ENCODE measurements at places on chromosomes 4 and X.

DNA sequence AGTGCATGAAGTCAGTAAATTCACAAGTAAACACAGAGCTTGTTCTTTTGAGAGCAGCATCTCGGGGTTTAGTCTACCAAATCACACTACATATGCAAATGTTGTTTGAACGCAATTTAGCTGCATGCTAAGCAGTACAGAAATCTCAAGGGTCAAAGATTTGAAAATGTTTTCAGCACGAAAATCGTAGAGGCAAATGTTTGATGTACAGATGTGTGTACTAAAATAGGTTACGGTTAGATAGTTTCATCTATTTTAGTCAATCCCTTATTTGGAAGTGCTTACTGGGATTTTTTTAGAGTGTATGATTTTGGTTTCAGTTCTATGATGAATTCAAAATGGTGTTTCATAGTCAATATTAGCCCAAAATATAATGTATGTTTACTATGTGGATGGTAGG lies 1928.2 kb upstream of the TENM3 start:
- no peak for DNase-seq

- DNase-seq = no peak
These were observed 121.0 kb downstream of the PCDH10 start for GRCh38 chr4:133270021-133270570.

DNA sequence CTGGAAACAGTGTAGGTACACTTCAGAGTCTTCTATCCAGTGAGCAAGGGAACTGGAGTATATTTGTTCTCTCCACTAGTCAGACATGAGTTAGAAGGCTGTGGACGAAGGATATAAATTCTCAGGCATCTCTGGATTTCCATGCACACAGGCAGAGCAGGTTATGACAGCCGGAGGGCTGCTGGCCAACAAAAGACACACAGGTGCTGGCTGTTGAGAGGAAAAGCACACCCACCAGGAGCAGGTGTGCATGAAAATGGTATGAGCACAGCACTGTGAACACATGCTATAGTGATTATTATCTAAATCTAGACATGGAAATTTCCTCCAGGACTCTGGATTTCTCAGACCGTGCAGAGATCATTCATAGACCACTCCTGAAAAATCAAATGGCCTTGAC lies 444.7 kb upstream of the RPS6KA3 start:
- DNase-seq = no peak

DNA sequence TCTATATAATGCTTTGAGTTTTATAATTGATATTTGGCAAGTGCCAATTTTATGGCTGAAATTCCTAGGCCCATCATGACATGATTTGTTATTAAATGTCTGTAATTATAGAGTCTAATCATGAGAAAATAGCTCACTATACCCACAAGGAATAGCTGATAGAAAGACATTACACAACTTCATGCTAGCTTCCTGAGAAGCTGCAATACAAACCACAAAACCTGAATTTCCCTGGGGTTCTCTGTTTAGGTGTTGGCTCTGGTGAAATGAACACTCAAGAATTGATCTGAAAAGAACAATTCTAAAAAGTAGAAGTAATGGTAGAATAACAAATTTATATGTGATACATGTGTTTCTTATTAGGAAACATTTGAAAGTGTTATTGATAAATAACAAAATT lies 169.6 kb downstream of the GASK1B start:
- no peak for DNase-seq

- DNase-seq = no peak
These were observed 1.3 kb downstream of the WDR1 start for GRCh38 chr4:10115271-10115796.

DNA sequence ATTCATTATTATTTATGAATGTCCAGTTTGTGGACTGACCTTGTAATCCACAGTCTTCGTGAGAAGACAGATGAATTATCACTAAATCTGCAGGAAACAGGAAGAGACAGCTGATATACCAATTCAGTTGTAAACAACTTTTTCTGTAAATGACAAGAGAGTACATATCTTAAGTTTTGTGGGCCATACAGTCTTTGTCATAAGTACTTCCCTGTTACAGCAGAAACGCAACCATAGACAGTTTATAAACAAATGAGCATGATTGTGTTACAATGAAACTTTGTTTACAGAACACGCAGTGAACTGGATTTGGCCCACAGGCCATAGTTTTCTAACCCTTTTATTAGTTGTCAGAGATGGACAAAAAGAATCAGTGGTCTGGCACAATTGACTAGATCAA lies 443.4 kb downstream of the PDGFC start:
- no peak for DNase-seq

DNA sequence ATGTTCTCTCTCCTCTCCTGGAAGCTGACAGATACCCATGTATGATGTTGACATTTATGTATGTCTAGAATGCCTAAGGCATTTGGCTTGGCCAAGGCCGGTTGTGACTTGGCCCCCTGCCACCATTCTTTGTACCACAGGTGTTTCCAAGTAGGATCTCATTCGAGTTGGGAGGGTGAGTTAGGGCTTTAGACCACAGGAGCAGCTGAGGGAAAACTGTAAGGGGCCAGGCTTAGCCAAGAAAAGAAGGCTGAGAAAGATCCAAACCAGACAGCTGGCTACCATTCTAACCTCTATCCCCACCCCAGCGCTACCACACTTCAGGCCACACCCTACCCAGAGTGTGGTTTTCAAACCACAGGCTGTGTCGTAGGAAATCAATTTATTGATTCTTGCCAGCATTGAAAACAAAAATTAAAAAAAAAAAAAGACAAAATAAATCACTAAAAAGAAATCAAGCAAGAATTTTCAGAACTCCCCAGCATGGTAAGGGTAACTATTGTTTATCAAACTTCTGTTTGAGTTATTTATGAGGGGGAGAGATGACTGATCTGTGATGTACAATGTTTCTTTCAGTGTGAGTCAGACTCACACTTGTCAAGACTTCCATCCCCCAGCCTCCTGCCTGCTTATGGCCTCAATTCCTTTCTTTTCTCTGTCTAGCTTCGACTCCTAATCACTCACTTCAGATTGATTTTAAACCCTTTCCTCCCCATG lies 9.9 kb downstream of the TMSB4X start:
- peak; percentile 8 for DNase-seq

DNA sequence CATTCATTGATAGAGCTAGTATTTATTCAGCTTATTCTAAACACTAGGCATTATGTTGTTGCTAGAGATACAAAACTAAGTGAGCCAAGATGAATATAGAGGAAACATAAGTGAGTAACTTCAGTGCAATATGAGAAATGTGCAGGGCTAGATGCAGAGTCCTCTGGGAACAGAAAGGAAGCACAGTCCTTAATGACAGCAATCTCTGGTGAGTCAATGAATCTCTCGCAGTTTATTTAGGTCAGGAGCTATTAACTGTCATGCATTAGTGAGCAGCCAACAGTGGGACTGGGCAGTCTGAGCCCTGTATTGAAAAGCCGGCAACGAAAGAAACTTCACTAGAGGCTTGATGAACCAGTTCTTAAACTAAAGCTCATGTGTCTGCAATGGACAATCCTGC lies 598.1 kb upstream of the MAGEB2 start:
- no peak for DNase-seq

DNA sequence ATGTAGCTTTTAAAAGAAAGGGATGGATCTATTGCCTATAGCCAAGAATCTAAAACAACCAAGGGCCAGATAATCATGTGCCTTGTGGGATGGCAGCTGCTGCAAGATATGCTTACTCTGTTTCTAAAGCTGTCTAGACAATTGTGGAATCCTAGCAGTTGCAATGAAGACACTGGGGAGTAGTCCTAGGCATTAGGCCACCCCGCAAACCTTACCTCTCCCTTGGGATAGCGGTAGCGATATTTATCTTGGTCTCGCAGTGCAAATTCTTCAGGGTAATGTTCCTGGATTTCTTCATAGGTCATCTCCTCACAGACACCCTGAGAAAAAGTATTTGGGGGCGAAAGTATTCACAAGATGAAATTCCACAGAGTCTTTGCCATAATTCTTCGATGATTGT lies 24.6 kb downstream of the TRO start:
- DNase-seq = no peak

GRCh38 chr4:46124773-46125413 lies 1.0 kb upstream of the GABRG1 start:
- peak; percentile 12 for DNase-seq

GRCh38 chrX:45591650-45592049 lies 391.0 kb upstream of the DIPK2B start:
- DNase-seq = peak; percentile 7

- DNase-seq = no peak
These were observed 57.1 kb upstream of the ATXN3L start for GRCh38 chrX:13376857-13377549.

GRCh38 chr4:7661846-7662506 lies 227.2 kb upstream of the PSAPL1 start:
- no peak for DNase-seq

DNA sequence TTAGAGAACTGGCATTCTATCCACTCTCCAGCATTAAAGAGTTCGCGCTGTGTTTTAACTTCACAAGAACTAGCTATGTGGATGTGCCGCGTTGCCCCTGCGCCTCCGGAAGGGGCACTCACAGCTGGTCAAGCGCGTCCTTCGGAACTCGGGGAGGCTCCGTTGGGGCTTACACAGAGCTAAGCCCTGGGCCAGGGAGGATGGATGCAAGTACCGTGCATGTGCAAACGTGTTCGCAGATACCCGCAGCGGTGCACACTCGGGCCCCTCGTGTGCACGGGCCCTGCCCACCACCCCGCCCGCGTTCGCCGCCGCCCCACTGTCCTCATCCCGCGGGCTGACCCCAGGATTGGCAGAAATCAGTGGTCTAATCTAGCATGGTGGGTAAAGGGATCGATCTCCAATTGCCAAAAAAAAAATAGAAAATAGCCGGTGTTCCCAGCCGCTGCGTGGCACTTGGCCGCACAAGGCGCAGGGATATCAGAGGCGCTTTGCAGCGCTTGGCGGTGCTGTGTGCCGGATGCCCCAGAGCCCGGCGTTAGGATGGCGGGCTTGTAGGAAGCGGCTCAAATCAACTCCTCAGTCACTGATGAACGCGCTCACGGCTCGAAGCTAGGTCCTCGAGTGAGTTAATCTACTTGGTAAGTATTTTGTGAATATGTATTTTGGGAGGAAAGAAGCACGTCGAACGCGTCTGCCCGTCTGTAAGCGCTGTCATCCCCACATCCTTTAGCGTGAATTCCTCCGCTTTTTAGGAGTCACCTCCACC lies 989 bp upstream of the PCDH10 start:
- DNase-seq = peak; percentile 50

DNA sequence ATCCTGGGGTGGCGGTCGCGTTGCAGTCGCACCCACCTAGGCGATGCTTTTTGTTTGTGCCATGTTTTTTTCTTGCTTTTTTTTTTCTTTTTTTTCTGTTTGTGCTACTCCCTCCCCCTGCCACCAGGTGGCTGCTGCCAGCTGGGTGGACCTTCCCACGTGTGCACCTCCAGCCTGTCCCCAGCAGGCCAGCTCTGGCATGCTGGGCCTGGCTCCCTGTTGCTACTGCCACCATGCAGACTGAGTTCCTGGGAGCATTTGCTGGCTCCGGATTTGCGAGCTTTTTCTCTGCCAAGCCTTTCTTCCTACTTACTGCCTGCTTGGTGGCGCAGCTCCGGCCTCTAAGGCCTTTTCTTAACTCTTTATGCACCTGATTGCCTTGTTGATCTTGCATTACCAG lies 161.2 kb upstream of the WDFY3 start:
- no peak for DNase-seq

GRCh38 chrX:15930585-15930984 lies 76.0 kb upstream of the AP1S2 start:
- DNase-seq = peak; percentile 10

DNA sequence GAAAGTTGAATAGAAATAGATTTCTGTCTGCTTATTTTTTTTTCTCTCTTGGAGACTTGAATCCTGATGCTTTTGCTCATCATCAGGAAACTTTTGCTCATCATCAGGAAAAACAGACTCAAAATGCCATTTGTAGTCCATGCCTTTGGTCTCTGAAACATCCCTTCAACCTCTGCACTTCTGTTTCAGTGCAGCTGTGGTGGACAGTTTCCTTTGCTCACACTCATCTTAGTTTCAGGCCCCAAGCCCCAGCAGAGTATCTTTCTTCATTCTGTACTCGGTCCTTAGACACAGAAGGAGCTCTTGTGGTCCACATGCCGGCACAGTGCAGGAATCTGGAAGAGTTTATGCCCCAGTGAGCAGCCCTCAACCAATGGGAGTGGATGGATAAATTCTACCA lies 337.9 kb downstream of the PPP3CA start:
- DNase-seq = no peak

- no peak for DNase-seq
These were observed 50.9 kb upstream of the PRDX4 start for GRCh38 chrX:23616361-23616760.

- DNase-seq = no peak
These were observed 47.8 kb downstream of the FHDC1 start for GRCh38 chr4:152983774-152984411.
